ENCODE measurements at places on chromosomes 7 and 10.

GRCh38 chr7:69813637-69814240, 215.5 kb downstream of the AUTS2 start:
- no peak for DNase-seq

GRCh38 chr10:127424594-127425264, 124.4 kb upstream of the NPS start:
- no peak for DNase-seq

- DNase-seq, result no peak
These were observed 115.6 kb downstream of the CDH23 start for GRCh38 chr10:71512312-71512711.

- no peak for DNase-seq
These were observed 1.1 kb upstream of the EMX2 start for GRCh38 chr10:117541405-117541908.

GRCh38 chr7:35722054-35722849, 27.3 kb upstream of the HERPUD2 start:
- DNase-seq, result peak; percentile 36

DNA sequence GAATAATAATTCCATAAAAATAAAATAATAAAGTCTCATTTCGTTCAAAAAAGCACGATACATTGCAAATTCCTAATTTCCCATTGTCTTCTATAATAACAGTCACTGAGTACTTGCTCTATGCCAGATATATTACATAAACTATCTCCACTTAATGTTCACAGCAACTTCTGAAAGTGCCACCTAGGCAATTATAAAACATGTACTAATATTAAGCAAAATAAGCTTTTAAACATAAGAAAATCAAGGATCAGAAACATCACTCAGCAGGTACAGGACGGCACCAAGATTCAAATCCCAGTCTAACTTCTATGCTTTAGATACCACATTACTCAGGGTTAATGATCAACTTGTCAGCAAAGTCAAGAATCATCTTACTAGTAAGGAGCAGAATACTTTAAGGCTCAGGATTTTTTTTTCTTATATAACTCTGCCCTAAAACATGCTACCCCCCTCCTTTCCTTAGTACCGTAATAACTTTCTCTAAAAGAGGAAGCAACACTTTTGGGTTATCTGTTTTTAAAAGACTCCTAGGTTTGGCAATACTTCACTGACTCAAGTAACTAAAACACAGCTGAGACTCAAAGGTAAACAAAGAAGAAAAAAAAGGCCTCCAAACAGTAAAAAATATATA, 51.3 kb downstream of the USP6NL start:
- DNase-seq, result no peak

DNA sequence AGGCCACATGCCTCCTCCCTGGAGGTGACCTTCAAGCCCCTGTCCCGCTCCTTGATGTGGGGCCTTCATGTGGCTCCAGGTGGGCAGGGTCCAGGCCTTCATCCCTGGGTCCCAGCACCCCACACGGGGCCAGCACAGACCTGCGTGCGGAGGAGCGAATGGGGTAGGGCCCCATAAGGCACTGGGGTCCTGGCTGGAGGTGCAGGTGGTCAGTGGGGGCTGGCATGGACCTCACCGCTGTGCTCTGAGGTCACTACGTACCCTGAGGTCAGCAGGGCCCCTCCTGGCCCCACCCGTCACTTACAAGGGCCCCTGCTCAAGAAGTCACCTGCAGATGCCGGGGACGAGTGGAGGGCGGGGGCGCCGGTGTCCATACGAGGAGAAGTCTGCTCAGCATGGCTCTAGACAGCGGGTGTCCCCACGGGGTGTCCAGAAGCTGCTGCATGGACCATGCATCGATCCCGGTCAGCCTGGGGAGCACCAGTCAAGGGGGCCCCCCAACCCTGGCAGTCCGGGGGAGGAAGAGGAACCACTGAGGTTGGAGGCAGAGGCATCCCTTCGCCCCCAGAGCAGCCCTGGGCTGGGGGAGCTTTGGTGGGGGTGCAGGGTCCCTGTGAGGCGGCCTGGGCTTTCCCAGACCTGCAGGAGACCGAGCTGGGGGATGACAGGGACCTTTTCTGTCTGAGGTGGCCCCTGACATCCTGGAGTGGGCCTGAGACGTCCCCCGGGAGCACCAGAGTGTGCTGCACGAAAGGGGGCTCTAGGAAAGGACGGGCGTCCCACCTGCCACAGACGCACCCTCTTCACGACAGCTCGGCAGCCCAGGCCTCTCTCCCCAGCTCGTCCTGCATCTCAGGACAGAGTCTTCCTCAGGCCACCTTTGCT, 34.6 kb downstream of the UNCX start:
- DNase-seq, result no peak

DNA sequence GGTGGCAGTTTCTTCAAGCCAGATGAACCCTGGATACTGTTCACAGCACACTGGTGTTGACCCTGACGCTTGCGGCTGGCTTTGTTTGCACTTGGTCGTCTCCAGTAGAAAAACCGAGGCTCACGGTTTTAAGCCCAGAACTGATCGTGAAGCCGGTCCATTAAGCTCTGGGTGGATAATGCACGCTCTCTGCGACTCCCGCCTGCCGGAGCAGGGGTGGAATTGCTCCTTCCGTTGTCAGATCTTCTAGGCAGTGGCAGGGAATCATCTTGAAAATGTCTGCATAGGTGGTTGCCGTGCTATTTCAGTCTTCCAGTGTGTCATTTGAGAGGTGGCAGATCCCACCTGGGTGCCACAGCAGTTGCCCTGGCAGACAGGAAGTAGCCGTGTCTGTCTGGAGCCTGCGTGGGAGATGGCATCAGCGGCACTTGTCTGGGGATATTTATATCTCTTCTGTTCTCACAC, 35.9 kb upstream of the AP5Z1 start:
- no peak for DNase-seq

DNA sequence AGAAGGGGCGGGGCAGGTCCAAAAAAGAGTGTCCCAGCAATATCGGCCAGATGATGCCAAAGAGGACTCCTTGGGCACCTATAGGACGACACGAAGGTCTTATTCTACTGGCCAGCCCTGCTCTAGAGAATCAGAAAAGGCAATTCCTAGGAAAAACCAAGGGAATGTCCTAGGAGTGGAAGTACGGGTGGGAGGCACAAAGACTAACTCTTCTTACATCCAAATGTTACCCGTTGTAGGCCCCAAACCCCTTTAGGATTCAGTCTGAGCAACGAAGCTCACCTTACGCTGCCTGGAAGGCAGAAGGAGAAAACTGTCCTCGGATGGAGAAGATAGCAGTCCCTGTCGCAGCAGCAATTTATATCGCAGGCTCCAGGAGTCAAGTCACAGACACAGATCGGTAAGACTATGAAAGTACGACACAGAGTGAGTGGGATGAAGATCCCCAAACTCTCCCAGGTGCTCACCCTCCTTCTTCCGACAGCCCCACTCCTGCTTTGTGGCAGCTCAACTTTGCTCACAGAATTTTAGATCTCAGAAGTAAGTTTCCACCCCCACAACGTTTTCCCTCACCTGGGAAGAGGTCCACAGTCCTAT, 558 bp downstream of the TCTN3 start:
- DNase-seq, result no peak

- no peak for DNase-seq
These were observed 8.8 kb upstream of the ZNF503 start for GRCh38 chr10:75410132-75411005.

Data from activated CD4-positive, alpha-beta T cell treated with anti-CD3 and anti-CD28 coated beads, Interleukin-2, amount 50 U/mL, for 24 hours (primary cell).